ENCODE measurements at places on chromosomes 2 and 18. TPM values are rescaled to one million over a fixed set of nuclear protein-coding genes. Genes with fewer than 3 reads are reported as not detected.

GRCh38 chr2:197261808-197262226 lies 48.8 kb downstream of the ANKRD44 start:
- H3K27ac ChIP-seq, result peak overlapping the region; percentile 85
- DNase-seq, result no peak
- no peak overlapping the region for H3K4me3 ChIP-seq
- no peaks in the 10 kb centered on the region for H3K36me3 ChIP-seq
- no peaks in the 10 kb centered on the region for H3K27me3 ChIP-seq

DNA sequence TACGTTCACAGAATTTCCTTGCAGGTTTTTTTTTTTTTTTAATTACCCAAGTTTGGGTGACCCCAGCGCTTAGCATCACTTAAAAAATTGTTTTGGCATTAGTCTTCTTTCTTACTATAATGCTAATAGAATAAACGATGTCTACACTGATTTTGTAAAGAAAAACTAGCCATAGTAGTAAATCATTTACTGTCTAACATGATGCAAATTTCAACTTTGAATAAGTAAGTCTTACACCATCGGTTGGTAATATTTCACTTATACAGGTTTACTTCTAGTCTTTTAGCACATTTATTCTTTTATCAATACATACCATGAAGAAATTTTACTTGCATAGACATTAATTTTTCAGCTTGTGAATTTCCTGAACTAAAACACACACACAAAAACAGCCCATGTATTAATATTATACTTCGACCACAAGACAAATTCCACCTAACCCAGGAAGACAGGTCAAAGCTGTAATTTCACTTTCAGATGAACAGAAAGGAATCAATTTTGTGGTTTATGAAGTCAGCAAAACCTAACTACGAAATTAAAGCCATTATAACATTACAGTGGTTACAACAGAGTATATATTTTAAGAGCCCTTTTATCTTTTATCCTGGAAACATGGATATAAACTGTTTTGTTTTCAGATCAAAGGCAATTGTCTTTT lies 1.9 kb downstream of the YES1 start:
- H3K36me3 ChIP-seq, result no peaks in the 10 kb centered on the region
- H3K4me1 ChIP-seq, result peaks cover 36% of the 10 kb centered on the region
- no peaks in the 10 kb centered on the region for H3K27me3 ChIP-seq

DNA sequence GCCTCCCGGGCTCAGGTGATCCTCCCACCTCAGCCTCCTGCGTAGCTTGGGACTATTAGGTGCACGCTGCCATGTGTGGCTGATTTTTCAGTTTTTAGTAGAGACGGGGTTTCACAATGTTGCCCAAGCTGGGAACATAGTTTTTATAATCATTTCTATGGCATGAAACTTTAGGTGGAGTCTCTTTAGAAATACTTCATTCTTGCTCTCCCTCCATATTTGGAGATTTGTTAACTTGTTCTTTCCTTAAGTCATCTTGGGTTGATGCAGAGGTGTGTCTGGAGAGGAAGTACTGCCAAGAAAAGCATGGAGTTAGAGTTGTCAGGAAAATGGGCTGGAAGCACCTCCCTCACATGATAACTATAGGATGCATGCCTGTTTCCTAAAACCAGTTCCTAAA lies 17.4 kb downstream of the ZNF532 start:
- H3K27me3 ChIP-seq, result no peaks in the 10 kb centered on the region
- H3K4me1 ChIP-seq, result peaks cover 69% of the 10 kb centered on the region
- no peak for DNase-seq
- H3K27ac ChIP-seq, result peak overlapping the region; percentile 89
- no peak overlapping the region for H3K4me3 ChIP-seq

- no peaks in the 10 kb centered on the region for H3K36me3 ChIP-seq
- H3K4me1 ChIP-seq, result peaks cover 20% of the 10 kb centered on the region
- no peak overlapping the region for H3K27ac ChIP-seq
- no peak overlapping the region for H3K4me3 ChIP-seq
Observed at GRCh38 chr2:181366675-181367175, 90.5 kb upstream of the ITGA4 start.

GRCh38 chr2:111176388-111176787 lies 55.7 kb downstream of the BCL2L11 start:
- H3K27ac ChIP-seq, result no peak overlapping the region
- DNase-seq, result no peak
- H3K4me3 ChIP-seq, result no peak overlapping the region
- no peaks in the 10 kb centered on the region for H3K36me3 ChIP-seq

DNA sequence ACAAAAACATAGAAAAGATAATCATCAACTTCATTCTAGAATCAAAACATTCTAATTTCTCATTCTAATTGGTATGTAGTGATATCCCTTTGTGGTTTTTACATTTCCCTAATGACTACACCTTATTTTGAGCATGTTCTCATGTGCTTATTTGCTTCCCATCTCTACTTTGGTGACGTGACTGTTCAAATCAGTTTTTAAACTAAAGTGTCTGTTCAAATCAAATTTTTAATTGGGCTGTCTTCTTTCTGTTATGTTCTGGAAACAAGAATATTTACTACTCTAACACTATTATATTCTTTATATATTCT lies 45.5 kb downstream of the YES1 start:
- H3K4me1 ChIP-seq, result peaks cover 5% of the 10 kb centered on the region
- H3K4me3 ChIP-seq, result no peak overlapping the region

DNA sequence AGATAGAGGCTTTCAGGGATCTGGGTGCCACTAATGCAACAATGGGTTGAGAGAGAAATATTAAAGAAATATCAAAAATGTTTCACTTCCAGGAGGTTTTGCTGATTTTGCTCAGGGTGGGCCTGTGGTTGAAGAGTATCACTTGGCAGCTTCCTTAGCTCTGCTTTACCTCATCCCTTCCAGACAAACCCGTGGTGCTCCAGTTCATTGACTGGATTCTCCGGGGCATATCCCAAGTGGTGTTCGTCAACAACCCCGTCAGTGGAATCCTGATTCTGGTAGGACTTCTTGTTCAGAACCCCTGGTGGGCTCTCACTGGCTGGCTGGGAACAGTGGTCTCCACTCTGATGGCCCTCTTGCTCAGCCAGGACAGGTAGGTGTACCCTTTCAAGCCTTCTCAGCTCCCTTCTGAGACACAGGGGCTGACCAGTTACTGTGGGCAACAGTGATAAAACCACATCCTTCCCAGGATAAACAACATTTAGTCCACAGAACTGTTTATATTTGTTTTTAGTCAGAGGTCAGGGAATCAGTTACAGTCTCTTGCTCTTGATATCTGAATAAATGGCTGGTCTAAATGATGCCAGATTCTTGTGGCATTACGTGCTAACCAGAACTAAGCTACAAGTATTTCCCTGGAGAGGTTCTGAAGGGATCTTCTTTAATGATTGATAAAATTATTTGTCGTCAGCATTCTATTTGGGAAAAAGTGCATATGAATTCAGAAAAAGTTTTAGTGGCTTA lies 7.0 kb downstream of the SLC14A1 start:
- DNase-seq, result no peak
- H3K27me3 ChIP-seq, result no peaks in the 10 kb centered on the region

GRCh38 chr2:136653861-136654260 lies 111.5 kb upstream of the THSD7B start:
- H3K4me3 ChIP-seq, result no peak overlapping the region
- peaks cover 7% of the 10 kb centered on the region for H3K27me3 ChIP-seq
- DNase-seq, result no peak
- H3K36me3 ChIP-seq, result no peaks in the 10 kb centered on the region
- no peak overlapping the region for H3K27ac ChIP-seq
- H3K4me1 ChIP-seq, result no peaks in the 10 kb centered on the region

DNA sequence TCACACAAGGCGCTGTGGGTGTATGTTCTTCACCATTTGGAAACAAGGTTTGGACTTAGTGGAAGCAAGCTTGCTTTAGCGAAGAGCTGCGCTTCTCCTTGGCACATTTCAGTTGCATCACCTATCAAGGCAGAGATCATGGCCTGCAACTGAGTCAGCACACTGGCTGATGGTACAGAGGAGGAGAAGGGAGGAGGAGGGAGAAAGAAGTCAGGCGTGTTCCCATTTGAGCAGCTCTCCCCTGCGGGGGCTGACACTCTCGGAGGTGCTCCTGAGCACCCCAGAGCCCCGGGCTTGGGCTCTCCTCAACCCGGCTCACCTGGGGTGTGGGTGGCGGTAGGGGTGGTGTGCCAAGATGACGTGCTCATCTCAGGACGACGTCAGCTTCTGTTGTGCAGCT lies 6.0 kb upstream of the SERPINB5 start:
- H3K36me3 ChIP-seq, result no peaks in the 10 kb centered on the region
- no peak overlapping the region for H3K27ac ChIP-seq
- peaks cover 7% of the 10 kb centered on the region for H3K27me3 ChIP-seq
- H3K4me1 ChIP-seq, result peaks cover 2% of the 10 kb centered on the region
- DNase-seq, result no peak

GRCh38 chr2:241391892-241392665 lies 36.0 kb downstream of the FARP2 start:
- peaks cover 15% of the 10 kb centered on the region for H3K4me1 ChIP-seq
- H3K4me3 ChIP-seq, result no peak overlapping the region
- peaks cover 8% of the 10 kb centered on the region for H3K36me3 ChIP-seq
- no peaks in the 10 kb centered on the region for H3K27me3 ChIP-seq
- H3K27ac ChIP-seq, result no peak overlapping the region

DNA sequence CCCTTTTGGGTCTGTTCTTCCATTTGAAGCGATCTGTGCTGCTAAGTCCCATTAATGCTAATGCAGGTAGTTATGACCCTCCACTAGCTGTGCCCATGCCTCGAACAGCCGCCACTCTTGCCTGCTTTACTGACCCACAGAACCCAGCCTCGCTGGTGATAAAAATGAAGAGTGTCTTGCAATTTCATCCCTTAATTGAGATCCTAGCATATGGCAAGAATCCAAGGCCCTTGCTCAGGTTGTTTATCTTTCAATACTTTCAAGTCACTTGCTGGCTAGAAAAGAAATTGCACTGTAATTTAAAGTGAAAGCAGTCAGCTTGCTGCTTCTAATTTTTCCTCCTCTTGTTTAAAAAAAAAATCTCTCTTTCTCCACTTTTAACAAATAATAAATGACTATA lies 73.6 kb downstream of the ZNF521 start:
- H3K4me1 ChIP-seq, result peaks cover 45% of the 10 kb centered on the region
- DNase-seq, result no peak
- no peaks in the 10 kb centered on the region for H3K27me3 ChIP-seq
- no peak overlapping the region for H3K4me3 ChIP-seq

- H3K4me1 ChIP-seq, result peaks cover 12% of the 10 kb centered on the region
- no peak overlapping the region for H3K4me3 ChIP-seq
- DNase-seq, result no peak
- H3K27me3 ChIP-seq, result peaks cover 3% of the 10 kb centered on the region
- H3K27ac ChIP-seq, result no peak overlapping the region
Observed at GRCh38 chr2:240226672-240227537, 86.4 kb upstream of the OTOS start.

- DNase-seq, result no peak
- H3K4me3 ChIP-seq, result no peak overlapping the region
- H3K4me1 ChIP-seq, result no peaks in the 10 kb centered on the region
- H3K27ac ChIP-seq, result no peak overlapping the region
Observed at GRCh38 chr2:145207884-145208283, 688.0 kb upstream of the ZEB2 start.

Gene RGPD4
- 0.10 TPM for total RNA-seq

DNA sequence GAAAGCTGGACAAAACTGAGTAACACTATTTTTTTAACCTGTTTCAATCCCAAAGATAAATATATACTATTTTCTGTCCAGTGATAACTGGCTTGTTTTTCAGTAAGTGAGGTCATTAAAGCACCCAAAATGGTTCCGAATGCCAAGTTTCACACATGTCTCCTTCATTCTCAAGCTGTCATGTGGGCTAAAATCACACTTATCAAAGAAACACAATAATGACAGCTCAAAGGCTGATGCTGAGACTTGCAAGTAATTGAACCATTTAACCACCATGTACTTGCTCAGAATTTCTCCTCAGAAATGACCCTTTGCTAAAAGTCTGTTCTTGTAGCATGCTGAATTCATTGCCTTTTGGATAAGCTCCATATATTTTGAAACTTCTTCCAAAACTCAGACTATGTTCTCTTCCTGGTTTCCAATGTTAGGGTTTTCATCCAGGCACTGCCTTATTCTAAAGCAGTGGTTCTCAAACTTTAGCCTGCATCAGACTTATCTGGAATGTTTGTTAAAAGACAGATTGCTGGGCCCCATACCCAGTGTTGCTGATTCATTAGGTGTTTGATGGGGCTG lies 149.8 kb downstream of the VWC2L start:
- H3K4me3 ChIP-seq, result no peak overlapping the region
- no peak for DNase-seq
- peaks cover 2% of the 10 kb centered on the region for H3K36me3 ChIP-seq
- no peaks in the 10 kb centered on the region for H3K27me3 ChIP-seq

- no peaks in the 10 kb centered on the region for H3K4me1 ChIP-seq
- DNase-seq, result no peak
- no peak overlapping the region for H3K27ac ChIP-seq
- peaks cover 7% of the 10 kb centered on the region for H3K27me3 ChIP-seq
- H3K36me3 ChIP-seq, result no peaks in the 10 kb centered on the region
- no peak overlapping the region for H3K4me3 ChIP-seq
Observed at GRCh38 chr18:77360315-77361190, 110.9 kb downstream of the GALR1 start.

- H3K27me3 ChIP-seq, result no peaks in the 10 kb centered on the region
- H3K36me3 ChIP-seq, result no peaks in the 10 kb centered on the region
- peaks cover 57% of the 10 kb centered on the region for H3K4me1 ChIP-seq
- H3K4me3 ChIP-seq, result no peak overlapping the region
- no peak for DNase-seq
Observed at GRCh38 chr2:62741954-62742722, 36.6 kb downstream of the EHBP1 start.

- H3K4me1 ChIP-seq, result peaks cover 36% of the 10 kb centered on the region
- peaks cover 20% of the 10 kb centered on the region for H3K36me3 ChIP-seq
- DNase-seq, result no peak
- H3K4me3 ChIP-seq, result no peak overlapping the region
Observed at GRCh38 chr2:27581417-27582128, 1.3 kb upstream of the ZNF512 start.

Gene NT5C1B
- total RNA-seq, result not detected

Gene IL37
- total RNA-seq, result not detected

DNA sequence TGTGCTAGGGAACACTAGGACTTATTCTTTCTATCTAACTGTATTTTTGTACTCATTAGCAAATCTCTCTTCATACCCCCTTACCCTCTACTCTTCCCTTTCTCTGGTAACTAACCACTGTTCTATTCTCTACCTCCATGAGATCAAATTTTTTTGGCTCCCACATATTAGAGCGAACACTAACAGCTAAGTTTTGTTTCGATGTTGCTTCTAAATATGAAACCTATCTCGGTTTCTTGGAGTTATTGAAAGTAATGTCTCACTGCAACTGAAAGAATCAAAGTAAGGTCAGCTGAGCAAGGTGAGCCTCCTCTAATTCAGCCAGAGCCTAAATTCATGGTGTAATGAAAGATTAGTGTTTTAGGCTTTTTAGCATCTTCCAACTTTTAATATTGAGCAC lies 957.6 kb downstream of the CPS1 start:
- DNase-seq, result no peak
- no peaks in the 10 kb centered on the region for H3K27me3 ChIP-seq
- H3K4me3 ChIP-seq, result no peak overlapping the region
- H3K27ac ChIP-seq, result no peak overlapping the region
